Naive thymus-derived CD4-positive, alpha-beta T cell (primary cell): ENCODE measurements at places on chromosomes 3 and 15.

- no peaks in the 10 kb centered on the region for H3K36me3 ChIP-seq
- DNase-seq, result no peak
- H3K4me1 ChIP-seq, result no peaks in the 10 kb centered on the region
These were observed 77.5 kb upstream of the PIAS1 start for GRCh38 chr15:67976506-67977073.

DNA sequence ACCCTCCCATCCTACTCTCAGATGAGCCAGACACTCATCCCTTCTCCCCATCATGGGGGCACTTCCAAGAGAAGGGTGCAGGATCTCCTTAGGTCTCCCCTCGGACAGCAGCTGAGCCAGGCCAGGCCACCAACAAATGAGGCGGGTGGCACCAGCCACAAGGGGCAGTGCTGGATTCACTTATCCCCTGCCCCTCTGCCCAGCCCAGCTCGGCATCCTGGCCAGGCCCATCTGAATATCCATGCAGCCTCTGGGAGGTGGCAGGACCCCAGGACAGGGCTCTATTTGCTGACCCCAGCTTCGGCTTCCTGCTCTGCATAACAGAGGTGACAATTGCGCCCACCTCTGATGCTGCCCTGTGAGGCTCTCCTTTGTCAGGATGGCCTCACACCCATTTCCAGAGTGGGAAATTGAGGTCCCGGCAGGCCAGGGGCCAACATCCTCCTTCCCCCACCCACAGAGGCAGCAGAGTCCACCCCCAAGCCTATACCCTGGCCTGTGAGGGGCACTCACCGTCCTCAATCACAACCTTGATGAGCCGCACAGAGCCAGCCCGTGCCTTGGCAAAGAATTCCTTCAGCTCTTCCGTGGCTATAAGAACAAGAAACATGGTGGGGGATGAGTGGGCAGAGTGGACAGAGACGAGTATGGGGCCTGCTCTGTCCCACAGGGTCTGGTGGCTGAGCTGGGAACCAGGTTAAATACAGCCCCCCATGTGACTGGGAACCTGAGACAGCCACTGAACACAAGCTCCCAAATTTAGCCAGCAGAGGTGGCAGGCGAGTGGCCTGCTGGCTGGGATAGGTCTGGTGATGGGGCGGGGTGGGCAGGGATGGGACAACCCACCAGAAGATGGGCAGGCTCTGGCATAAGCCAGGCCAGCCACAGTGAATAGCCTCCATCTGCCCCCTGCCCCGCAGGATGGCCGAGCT is 4.2 kb downstream of the TWF2 start:
- no peak for DNase-seq
- peaks cover 53% of the 10 kb centered on the region for H3K36me3 ChIP-seq
- H3K27ac ChIP-seq, result peak overlapping the region; percentile 22
- no peak overlapping the region for H3K4me3 ChIP-seq

DNA sequence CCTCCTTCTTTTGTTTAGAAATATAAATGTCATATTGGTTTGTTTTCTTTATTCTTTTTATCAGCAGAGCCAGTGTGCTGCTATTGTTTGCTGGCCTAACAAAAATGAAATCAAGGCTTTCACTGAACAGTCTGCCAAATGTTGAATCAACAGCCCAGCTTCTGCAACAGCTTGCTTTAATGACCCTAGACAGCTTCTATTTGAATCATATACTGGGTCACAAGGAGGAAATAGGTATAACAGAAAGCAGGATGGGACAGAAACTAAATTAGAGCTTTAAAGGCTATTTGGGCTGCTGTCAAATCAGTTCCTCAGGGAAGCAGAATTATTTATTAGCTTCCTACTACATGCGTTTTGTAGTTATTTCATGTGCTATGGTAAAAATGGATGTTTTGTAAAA is 12.1 kb upstream of the DNAJC13 start:
- no peaks in the 10 kb centered on the region for H3K27me3 ChIP-seq
- no peak overlapping the region for H3K27ac ChIP-seq
- no peak overlapping the region for H3K4me3 ChIP-seq
- H3K4me1 ChIP-seq, result no peaks in the 10 kb centered on the region

DNA sequence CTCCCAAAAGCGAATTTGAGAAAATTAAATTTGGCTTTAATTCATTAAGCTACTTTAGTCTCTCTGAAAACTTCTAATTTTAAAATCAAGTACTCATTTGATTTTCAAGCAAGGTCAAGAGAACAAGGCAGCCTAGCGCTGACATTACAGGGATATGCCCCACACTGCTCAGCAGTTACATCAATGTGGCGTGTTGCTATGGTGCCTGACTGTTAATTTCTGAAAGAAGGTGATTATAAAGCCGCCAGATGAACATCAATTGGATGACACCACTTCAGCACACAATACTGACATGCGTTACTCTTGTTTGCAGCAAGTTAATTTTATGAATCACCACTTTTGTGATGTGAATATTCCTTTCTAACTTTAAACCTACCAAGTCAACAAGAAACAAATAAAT is 284.4 kb downstream of the FOXP1 start:
- H3K27ac ChIP-seq, result peak overlapping the region; percentile 90
- no peak overlapping the region for H3K4me3 ChIP-seq
- H3K4me1 ChIP-seq, result peaks cover 4% of the 10 kb centered on the region
- H3K36me3 ChIP-seq, result no peaks in the 10 kb centered on the region
- peak; percentile 45 for DNase-seq

GRCh38 chr3:16122661-16123060 is 51.8 kb upstream of the GALNT15 start:
- no peaks in the 10 kb centered on the region for H3K27me3 ChIP-seq
- no peak overlapping the region for H3K4me3 ChIP-seq
- no peaks in the 10 kb centered on the region for H3K36me3 ChIP-seq

DNA sequence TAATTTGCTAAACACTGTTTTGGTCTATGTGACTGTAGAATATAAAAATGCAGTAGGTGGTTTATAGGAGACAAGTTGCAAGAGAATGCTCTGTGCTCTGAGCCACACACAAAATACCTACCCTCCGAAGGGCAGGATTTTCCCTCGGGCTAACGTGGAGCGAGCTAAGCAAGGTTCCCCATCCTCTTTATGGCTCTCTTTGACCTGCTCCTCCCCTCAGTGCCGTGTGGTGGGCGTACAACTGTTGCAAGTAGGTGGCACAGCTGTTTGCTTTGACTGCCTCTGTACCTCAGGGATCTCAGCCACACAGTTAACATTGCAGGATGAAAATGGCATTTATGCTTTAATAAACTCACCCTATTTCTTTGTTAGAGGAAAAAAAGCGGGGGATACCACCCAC is 339.1 kb downstream of the SATB1 start:
- H3K36me3 ChIP-seq, result no peaks in the 10 kb centered on the region
- DNase-seq, result no peak
- no peaks in the 10 kb centered on the region for H3K27me3 ChIP-seq
- H3K27ac ChIP-seq, result no peak overlapping the region

DNA sequence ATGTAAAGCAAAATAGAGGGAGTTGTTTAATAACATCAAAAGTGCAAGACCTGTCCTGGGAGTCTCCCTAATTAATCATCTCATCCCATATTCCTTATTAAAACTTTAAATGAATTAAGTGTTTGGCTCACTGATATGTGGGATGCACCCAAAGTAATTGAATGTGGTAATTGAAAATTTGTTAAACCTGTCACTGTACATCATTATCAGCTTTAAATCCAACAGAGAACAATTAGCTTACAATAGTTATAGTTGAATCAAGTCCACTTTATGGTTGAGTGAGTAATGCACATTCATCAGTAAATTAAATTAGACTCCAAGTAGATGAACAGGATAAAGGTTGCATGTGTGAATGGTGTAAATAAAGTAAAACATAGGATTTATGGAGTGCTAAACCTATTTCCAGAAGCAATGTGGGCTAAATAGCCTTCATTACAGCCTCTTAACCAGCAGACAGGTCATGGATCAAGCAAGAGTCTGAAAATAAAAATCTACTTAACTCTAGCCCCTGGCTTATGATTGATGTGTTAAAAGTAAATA is 608.2 kb upstream of the CCDC54 start:
- H3K4me1 ChIP-seq, result no peaks in the 10 kb centered on the region
- no peaks in the 10 kb centered on the region for H3K36me3 ChIP-seq
- no peaks in the 10 kb centered on the region for H3K27me3 ChIP-seq
- no peak for DNase-seq

GRCh38 chr3:12439161-12439940 is 44.9 kb upstream of the TSEN2 start:
- DNase-seq, result no peak
- H3K27me3 ChIP-seq, result no peaks in the 10 kb centered on the region
- H3K27ac ChIP-seq, result no peak overlapping the region

GRCh38 chr15:60557191-60557618 is 78.3 kb upstream of the ICE2 start:
- peaks cover 48% of the 10 kb centered on the region for H3K4me1 ChIP-seq
- H3K36me3 ChIP-seq, result no peaks in the 10 kb centered on the region
- peak overlapping the region; percentile 51 for H3K27ac ChIP-seq
- H3K27me3 ChIP-seq, result no peaks in the 10 kb centered on the region
- no peak overlapping the region for H3K4me3 ChIP-seq

DNA sequence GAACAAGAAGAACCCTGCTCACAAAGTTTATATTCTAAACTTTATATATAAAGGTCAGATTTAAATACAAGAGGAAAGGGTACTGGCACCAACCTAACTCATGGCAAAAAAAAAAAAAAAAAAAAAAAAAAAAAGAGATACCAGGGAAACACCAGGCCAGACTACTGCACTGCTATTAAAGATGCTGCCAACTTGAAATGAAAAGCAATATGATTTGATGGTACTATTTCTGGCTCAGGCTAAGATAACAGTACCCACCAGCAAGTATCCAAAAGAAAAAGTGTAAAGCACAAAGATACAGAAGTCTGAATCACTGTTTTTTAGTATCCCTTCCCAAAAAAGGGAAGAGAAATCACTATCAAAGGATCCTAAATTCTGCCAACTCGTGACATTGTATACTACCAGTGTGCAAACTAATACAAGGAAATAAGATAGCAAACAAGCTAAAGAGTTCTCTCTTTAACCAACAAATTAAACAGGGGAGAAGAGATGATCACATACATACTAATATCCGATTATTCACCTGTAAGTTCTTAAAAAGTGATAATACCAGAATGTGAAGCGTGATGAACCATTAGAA is 28.4 kb downstream of the PEAK1 start:
- no peaks in the 10 kb centered on the region for H3K36me3 ChIP-seq
- H3K4me1 ChIP-seq, result no peaks in the 10 kb centered on the region
- H3K4me3 ChIP-seq, result no peak overlapping the region
- no peak for DNase-seq
- no peak overlapping the region for H3K27ac ChIP-seq

DNA sequence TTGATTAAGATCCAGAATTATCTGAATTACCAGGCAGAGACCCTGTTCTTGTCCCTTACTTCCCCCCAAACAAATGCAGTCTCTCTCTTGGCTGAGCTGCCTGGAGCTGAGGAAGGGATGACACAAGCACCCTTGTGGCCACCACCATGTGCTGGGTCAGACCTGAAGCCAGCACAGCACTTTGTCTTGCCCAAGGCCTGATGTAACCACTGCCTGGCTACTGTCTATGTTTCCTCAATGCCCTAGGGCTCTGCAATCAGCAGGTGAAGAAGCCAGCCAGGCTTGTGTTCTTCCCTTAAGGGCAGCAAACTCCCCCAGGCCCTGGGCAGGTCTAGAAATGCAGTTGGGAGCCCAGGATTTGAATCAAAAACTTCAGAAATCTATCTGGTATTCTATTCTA is 15.8 kb upstream of the CASR start:
- no peaks in the 10 kb centered on the region for H3K27me3 ChIP-seq
- H3K4me1 ChIP-seq, result no peaks in the 10 kb centered on the region
- DNase-seq, result no peak
- H3K4me3 ChIP-seq, result no peak overlapping the region
- H3K27ac ChIP-seq, result no peak overlapping the region

GRCh38 chr15:43552256-43552655 is 34.8 kb downstream of the MAP1A start:
- H3K4me3 ChIP-seq, result no peak overlapping the region
- H3K27me3 ChIP-seq, result no peaks in the 10 kb centered on the region

GRCh38 chr15:98969126-98969735 is 38.4 kb downstream of the PGPEP1L start:
- DNase-seq, result no peak
- no peak overlapping the region for H3K27ac ChIP-seq
- no peak overlapping the region for H3K4me3 ChIP-seq
- no peaks in the 10 kb centered on the region for H3K4me1 ChIP-seq
- no peaks in the 10 kb centered on the region for H3K27me3 ChIP-seq

GRCh38 chr15:51129535-51130188 is 35.0 kb upstream of the TNFAIP8L3 start:
- no peaks in the 10 kb centered on the region for H3K36me3 ChIP-seq
- H3K4me3 ChIP-seq, result no peak overlapping the region
- no peaks in the 10 kb centered on the region for H3K27me3 ChIP-seq
- no peaks in the 10 kb centered on the region for H3K4me1 ChIP-seq
- no peak for DNase-seq
- H3K27ac ChIP-seq, result no peak overlapping the region

DNA sequence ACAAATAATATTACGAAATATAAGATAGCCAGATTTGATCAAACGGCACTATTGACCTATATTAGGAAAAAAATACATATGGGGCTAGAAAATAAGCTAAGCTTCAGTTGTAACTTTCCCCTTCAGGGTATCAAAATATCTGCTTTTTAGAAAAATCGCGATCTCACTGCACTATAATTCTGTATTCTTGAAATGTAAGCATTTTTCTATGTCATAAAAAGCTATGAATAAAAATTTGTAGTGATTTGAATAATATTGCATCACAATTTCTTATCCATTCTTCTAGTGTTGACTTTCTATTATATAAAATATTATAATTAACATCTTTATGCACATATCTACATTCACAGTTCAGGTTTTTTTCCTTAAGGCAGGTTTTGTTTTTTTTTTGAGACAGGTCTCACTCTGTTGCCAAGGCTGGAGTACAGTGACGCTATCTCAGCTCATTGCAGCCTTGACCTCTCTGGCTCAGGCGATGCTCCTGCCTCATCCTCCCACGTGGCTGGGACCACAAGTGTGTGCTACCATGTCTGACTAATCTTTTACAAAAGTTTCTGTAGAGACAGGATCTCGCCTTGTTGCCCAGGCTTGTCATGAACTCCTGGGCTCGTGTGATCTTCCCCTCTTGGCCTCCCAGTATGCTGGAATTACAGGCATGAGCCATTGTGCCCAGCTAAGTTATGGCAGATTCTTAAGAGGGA is 21.6 kb downstream of the EMC4 start:
- no peak for DNase-seq
- H3K4me3 ChIP-seq, result no peak overlapping the region
- H3K36me3 ChIP-seq, result no peaks in the 10 kb centered on the region

GRCh38 chr3:48516571-48516970 is 12.6 kb upstream of the SHISA5 start:
- no peak overlapping the region for H3K27ac ChIP-seq
- H3K4me1 ChIP-seq, result peaks cover 36% of the 10 kb centered on the region
- H3K36me3 ChIP-seq, result no peaks in the 10 kb centered on the region

GRCh38 chr3:16463914-16464313 is 49.6 kb downstream of the RFTN1 start:
- H3K4me1 ChIP-seq, result peaks cover 6% of the 10 kb centered on the region
- peak overlapping the region; percentile 45 for H3K27ac ChIP-seq
- DNase-seq, result no peak
- H3K36me3 ChIP-seq, result no peaks in the 10 kb centered on the region
- no peak overlapping the region for H3K4me3 ChIP-seq
- no peaks in the 10 kb centered on the region for H3K27me3 ChIP-seq
